ENCODE measurements at places on chromosomes 4 and X.

DNA sequence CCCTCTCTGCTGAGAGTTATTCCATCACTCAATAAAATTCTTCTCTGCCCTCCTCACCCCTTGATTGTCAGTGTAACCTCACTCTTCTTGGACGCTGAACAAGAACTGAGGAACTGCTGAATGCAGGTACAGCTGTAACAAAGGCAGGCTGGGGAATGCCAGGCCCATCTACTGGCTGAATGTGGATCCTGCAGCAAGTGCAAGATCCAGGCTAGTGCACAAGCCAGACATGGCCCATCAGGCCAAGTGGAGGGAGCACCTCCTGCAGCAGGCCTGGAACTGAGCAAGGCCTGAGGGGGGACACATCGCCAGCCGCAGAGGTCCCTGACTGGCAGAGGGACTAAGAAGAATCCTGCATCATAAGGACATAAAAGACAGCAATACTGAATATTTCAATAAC is 411.8 kb upstream of the PCDH10 start:
- DNase-seq, result no peak

GRCh38 chr4:3911252-3911856 is 145.2 kb downstream of the ADRA2C start:
- no peak for DNase-seq

DNA sequence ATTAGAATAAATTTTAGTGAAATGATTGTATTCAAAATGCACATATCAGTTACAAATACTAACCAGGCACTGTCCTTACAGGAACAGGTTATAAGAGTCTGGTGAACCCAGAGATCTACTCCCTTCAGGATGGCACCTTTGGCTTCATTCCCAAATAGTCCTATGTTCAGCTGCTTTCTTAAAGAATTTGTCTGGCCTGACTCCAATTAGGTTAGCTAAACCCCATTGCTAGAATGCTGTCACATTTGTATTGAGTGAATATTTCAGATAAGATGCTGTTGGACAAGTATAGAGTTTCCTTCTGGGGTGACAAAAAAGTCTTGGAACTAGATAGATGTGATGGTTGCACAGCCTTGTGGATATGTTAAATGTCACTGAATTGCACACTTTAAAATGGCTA is 69.4 kb downstream of the EFHC2 start:
- DNase-seq, result no peak

DNA sequence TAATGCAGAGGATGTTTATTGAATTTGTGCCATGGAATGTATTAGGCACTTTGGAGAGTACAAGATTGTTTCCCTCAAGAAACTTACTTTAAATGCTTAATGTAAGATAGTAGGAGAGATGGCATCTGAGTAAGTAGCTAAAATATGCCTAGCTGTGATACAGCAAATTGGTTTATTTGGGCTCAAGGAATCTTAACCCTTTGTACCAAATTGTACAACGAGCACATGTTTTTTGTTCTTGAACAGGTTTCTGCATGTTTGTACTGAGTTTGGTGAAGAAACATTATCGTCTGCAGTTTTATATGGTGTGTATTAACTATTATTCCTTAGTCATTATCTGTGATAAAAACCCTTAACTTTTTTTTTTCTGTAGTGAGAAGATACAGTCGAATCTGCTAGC is 48.6 kb downstream of the CDS1 start:
- DNase-seq, result no peak

DNA sequence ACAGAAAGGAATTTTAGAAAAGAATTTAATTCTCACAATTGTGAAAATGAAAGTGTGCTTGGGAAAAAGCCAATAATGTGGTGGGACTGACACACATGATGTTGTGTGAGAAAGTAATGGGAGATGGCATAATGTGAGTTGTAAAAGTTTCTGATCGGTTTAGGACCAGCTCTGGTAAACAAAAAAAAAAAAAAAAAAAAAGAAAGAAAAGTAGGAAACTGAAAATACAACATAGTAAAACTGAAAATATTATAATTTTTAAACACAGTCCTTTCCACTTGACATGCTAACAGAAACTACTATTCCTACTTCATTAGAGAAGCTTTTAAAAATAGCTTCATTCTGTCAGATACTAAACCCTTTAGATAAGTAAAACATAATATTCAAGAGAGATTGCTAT is 28.2 kb downstream of the RAP1GDS1 start:
- DNase-seq, result no peak

DNA sequence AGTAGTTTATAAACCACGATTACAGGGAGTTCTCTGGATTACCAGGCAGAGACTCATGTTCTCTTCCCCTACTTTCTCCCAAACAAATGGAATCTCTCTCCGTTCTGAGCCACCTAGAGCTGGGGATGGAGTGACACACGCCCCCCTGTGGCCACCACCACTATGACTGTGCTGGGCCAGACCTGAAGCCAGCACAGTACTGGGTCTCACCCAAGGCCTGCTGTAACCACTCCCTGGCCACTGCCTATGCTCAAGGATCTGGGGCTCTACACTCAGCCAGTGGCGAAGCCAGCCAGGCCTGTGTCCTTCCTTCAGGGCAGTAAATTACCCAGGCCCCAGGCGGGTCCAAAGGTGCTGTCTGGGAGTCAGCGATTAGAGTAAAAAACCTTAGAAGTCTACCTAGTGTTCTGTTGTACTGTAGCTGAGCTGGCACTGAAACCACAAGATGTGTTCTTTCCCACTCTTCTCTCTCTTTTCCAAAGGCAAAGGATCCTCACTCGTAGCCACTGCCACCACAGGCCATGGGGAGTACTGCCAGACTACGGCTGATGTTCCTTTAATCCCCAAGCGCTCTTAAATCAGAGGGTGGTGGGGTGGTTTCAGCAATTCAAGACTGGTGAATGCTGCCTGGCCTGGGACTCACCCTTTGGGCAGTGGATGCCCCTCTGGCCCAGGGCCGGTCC is 412.2 kb upstream of the ARX start:
- DNase-seq, result no peak

DNA sequence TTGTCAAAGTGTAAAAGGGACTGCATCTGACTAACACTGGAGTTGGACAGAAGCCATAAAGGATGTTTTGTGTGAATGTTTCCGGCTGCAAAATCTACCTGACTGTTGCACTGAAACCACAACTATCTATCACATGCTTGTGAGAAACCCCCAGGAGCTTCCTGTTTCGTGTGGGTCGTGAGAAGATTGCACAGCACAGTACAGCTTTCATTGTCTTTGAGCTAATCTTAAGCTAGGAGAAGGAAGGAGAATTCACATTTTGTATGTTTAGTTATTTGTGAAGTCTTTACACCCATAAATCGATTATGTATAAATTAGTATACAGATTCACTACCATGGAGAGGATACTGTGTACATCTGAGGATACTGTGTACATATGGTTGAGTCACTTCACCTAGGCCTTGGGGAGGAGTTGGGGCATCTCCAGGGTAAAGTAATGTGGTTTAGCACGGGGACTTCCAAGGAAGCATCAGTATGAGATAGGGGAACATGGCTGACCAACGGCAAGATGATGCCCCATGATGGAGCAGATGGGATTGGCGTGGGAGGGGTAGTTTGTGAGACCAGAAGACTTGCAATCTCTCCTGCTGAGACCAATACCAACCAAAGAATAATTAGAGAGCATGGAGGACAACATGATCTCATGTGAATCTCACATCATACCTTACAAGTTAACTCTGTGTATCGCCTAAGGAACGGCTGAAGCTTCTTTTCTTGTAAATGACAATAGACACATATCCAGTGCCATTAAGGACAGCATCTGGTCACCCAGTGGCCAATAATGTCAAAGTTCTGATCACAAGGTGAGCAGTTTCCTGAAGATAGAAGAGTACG is 43.1 kb upstream of the FAM9C start:
- peak; percentile 84 for DNase-seq
